ENCODE measurements at places on chromosomes 13 and 19.

DNA sequence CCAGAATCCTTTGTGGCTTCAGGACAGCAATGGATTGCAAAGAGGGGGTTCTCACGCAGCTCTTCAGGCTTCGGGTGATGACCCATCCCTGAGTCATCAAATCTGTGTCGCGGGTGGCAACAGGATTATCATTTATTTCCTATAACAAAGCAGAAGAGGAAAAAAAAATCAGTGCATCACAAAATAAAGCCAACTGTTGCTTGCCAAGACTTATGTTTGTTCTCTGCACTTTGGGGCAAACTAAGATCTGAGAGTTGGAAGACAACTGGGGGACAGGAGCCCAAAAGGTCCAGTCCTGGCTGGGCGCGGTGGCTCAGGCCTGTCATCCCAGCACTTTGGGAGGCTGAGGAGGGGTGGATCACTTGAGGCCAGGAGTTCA is 6.4 kb downstream of the GNA15 start:
- DNase-seq = no peak

- DNase-seq = no peak
Observed at GRCh38 chr13:111418101-111418500, 97.7 kb downstream of the TEX29 start.

DNA sequence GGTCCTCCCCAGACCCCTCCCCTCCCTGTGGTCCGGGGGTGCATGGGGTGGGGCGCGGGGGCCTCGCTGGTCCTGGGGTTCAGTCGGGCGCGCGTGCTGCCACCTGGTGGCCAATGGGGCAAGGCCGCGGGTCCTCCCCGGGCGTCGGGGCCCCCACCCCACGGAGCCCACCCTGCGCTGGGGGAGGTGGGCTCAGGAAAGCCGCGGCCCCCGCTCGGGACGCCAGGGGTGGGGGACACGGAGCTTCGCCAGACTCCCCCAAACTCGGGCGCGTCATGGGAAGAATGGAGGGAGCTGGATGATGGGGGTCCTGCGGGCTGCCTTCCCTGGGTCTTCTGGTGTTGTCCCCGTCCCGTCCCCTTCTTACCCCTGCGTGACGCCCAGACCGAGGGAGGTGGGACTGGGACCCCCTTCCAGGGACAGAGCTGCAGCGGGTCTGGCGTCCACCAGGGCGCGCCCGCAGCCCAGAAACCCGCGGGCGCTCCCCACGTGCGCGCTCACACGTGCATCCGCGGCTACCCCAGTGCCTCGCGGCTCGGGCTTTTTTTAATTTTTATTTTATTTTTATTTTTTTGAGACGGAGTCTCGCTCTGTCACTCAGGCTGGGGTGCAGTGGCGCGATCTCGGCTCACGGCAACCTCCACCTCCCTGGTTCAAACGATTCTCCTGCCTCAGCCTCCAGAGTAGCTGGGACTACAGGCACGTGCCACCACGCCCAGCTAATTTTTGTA is 19.8 kb upstream of the TCF3 start:
- peak; percentile 42 for DNase-seq

- no peak for DNase-seq
Observed at GRCh38 chr19:33420821-33421220, 47.3 kb downstream of the CEBPG start.

GRCh38 chr19:48713041-48713863 is 6.3 kb downstream of the MAMSTR start:
- no peak for DNase-seq

DNA sequence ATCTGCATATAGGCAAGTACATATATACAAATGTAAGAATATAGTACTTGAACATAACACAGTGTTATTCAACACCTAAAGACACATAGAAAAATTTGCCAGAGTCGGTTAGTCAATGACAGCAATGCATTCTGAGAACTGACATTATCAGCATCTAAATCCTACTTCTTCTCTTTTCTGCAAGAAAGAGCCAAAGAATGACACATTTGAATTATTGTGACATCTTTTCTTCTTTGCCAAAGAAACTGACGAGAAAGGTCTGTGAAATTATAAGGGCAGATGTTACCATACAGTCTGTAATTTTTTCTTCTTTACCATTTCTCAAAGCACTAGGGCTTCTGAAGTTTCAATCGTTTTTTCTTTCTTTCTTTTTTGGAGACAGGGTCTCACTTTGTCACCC is 350.9 kb upstream of the NBEA start:
- DNase-seq = no peak

DNA sequence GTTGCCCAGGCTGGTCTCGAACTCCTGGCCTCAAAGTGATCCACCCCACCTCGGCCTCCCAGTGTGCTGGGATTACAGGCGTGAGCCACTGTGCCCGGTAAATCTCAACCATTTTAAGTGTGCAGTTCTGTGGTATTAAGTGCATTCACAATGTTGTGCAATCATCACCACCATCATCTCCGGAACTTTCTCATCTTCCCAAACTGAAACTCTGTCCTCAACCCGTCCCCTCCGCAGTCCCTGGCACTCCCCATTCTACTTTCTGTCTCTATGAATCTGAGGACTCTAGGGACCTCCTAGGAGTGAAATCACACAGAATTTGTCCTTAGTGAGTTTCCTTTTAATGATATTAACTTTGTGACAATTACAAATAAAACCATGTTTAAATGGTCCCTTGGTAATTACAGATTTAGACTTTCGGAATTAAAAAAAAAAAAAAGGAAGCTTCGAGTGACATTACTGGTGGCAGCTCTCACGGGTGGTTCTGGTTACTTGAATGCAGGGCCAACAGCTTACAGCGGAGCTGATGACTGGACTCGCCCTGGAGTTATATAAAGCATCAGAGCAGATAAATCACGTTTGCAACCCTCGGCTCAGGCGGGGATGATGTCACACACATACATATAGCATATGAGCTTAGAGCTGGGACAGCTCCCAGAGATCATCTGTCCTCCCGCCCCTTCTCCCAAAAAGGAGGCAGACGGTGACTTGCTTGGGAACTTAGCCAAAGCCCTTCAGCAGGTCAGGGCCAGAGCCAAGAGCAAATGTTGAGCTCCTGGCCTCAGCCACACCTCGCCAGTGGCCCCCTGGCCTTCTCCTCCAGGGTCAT is 89.8 kb downstream of the ZNF557 start:
- DNase-seq = no peak
